ENCODE measurements at places on chromosomes 2 and 18.

DNA sequence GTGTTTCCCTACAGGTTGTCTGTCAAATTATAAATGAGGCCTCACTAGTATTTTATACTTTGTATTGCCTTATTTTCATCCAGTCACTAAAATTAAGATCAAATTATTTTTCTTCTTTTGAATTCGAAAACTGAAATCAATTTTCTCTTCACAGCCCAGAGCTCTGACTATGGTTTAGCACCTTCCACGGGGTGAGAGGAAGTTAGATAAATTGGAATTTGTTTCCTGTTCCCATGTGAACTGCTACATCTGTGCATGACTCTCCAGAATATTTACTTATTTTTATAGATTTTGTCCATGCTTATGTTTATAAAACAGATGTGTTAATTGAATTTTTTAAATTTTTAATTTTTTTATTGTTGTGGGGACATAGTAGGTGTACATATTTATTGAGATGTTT is 656.5 kb downstream of the IRS1 start:
- no peak for DNase-seq

DNA sequence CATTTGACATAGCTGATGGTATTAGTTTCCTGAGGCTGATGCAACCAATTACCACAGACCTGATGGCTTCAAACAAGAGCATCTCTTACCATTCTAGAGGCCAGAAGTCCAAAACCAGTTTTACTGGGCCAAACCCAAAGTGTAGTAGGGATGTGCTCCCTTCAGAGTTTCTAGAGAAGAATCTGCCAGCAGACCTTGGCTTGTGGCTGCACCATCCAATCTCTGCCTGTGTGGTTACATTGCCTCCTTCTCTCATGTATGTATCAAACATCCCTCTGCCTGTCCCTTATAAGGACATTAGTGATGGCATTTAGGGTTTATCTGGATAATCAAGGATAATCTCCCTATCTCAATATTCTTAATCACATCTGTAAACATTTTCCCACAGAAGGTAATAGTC is 4.5 kb upstream of the SNRNP27 start:
- DNase-seq = no peak

- no peak for DNase-seq
These were observed 18.2 kb downstream of the SLC4A1AP start for GRCh38 chr2:27681841-27682240.

GRCh38 chr2:232689152-232689910 is 7.8 kb upstream of the GIGYF2 start:
- no peak for DNase-seq
